WTC11 (cell line): ENCODE measurements at places on chromosomes 11 and 22.

- peak; percentile 67 for DNase-seq
These were observed 669 bp downstream of the MICAL3 start for GRCh38 chr22:18023509-18024275.

DNA sequence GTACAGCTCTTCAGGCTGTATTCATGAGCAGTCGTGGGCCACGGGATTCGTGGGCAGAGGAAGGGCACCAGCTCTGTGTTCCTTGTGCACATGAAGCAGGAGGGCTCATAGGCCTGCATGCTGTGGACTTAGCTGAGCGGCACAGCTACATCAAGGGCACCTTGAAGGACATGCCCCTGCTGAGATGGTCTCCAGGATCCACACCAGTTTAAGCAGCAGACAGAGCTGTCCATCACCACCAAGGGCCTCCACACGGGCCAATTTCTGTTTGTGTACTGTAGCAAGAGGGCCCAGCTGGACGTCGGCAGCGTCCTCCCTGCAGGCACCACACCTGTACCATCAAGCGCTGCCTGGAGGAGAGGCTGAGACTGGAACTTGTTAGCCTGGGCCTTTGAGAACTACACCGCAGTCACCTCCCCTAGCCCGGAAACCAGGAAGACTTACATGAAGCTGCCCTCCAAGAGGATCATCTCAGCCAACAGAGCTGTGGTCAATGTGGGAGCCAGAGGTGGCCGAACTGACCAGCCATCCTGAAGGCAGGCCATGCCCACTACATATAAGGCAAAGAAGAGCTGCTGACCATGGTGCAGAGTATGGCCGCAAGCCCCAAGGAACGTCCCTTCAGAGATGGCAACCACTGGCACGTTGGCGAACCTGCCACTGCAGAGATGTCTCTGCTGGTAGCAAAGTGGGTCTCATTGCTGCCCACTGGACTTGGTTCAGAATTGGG, 32.7 kb upstream of the GNB1L start:
- peak; percentile 5 for DNase-seq

GRCh38 chr11:104738208-104738607, 160.1 kb downstream of the CASP12 start:
- no peak for DNase-seq

GRCh38 chr11:33866936-33867335, 24.9 kb downstream of the LMO2 start:
- DNase-seq: no peak

DNA sequence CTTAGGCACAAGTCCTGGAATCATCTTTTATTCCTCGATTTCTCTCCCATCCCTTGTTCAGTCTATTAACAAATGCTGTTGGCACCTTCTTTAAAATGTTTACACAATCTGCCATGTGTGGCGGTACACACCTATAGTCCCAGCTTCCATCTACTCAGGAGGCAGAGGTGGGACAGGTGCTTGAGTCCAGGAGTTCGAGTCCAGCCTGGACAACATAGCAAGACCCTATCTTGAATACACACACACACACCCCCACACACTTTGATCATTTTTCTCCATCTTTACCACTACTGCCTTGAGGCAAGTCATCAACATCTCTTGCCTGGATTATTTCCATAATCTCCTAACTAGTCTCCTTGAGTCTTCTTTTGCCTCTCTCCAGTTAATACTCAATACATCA, 13.7 kb upstream of the ZBTB44 start:
- DNase-seq: no peak

DNA sequence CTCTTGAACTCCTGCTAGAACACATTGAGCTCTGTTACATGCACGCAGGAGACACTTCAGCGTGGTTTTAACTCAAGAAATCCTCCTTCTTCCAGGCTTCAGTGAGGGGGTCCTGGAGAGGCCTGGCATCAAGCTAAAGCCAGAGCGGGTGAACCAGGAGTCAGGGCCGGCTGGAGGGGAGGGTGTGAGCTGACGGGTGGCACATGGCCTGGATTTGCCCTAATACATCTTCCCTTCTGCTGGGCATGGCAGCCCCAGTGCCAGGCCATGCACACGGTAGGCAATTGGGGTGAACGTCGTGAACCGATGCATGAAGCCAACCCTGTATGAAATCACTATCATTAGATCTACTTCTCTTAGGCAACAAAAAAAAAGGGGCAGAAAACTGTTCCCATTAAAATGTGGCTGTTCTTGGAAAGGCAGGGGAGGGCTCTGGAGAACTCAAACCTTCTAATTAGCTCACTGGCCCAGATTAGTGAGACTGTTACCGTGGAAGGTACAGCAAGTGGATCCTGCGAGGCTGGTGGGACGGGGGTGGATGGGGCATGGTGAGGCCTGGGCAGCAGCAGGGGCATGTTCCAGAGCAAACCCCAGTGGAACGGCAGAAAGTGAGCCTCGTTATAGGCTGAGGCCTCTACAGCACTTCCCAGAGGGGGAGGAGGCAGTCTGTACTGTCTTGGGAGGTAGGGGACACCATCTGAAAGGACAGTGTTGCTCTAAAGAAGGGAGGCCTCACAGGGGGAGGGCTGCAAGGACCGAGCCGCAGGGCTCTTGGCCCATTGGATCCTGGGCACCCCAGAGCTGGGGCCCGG, 10.6 kb downstream of the IFT27 start:
- peak; percentile 8 for DNase-seq

DNA sequence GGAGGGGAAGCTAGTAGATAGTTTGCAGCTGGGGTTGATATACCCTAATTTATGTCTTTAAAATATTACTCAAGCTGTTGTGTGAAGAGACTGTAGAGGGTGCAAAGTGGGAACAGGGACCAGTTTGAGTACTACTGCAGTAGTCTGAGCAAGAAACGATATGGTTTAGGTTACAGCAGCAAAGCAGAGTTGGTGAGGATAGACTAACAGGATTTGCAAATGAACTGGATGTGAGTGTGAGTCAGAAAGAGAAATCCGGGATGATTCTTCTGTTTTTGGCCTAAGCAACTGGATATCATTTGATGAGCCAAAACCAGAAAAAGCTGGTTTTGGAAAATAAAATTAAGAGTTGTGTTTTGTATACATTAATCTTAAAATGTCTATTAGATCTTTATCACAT, 749.5 kb upstream of the CCDC90B start:
- DNase-seq: no peak

- no peak for DNase-seq
These were observed 136.2 kb upstream of the NTM start for GRCh38 chr11:131234221-131234620.

DNA sequence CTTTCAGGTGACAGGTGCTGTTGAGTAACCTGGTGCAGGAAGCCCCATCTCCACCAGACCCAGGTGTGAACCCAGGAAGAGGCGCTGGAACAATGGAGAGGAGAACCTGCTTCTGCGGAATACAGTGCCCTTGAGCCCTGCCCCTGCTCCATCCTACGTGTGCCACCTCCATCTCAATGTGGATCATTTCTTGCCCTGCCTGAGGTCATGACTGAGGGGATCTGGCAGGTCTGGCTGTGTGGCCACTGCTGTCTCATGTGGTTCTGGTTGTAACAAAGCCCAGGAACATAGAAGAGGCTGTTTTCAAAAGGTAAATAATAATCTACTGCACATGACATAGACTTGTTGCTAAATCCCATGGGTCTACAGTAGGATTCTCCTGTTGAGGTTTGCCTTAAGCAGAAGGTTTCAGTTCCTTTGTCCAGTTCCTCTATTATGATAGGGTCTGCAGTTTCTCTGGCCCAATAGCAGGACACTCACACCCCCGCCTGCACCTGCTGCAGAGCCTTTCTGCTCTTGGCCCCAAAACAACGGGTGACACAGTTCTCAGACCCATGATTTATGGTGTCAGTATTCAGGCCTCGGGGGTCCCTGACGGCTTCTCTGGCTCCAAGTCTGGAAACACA, 113.5 kb upstream of the IGLL5 start:
- no peak for DNase-seq
